ENCODE measurements at places on chromosomes 11 and 22. TPM values are rescaled to one million over a fixed set of nuclear protein-coding genes. Genes with fewer than 3 reads are reported as not detected.

- no peak overlapping the region for H3K4me3 ChIP-seq
- H3K27me3 ChIP-seq, result no peaks in the 10 kb centered on the region
- H3K4me1 ChIP-seq, result no peaks in the 10 kb centered on the region
- H3K27ac ChIP-seq, result no peak overlapping the region
- DNase-seq, result no peak
Measured at GRCh38 chr11:91707652-91708482, 516.8 kb upstream of the FAT3 start.

GRCh38 chr11:67289651-67290479 lies 762 bp downstream of the ANKRD13D start:
- peaks cover 43% of the 10 kb centered on the region for H3K4me1 ChIP-seq
- peaks cover 27% of the 10 kb centered on the region for H3K36me3 ChIP-seq
- peak overlapping the region; percentile 77 for H3K4me3 ChIP-seq
- DNase-seq, result no peak
- H3K27me3 ChIP-seq, result no peaks in the 10 kb centered on the region
- H3K27ac ChIP-seq, result peak overlapping the region; percentile 100

DNA sequence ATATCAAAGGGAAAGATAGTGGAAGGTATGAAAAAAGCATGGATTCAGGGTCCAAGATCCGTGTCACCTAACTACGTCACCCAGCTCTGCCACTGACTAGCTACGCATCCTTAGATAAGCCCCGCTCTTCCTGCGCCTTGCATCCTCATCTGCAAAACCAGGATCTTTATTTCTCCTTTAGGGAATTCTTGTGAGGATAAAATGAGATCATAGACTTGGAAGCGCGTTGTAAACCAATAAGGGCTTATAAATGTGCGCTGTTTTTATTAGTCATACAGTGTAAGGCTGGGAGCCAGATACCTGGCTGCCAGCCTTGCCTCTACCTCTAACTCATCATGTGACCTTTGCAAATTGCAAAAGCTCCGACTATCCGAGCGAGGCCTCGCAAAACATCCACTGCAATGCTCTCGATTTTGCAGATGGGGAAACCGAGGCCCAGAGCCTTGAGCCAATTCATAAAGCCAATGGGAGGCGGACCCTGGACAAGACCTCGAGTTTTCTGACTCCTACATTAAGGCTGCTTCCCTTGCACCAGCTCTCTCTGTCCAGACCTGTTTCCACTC lies 753 bp downstream of the PRPF19 start:
- peaks cover 18% of the 10 kb centered on the region for H3K36me3 ChIP-seq
- DNase-seq, result no peak
- H3K4me3 ChIP-seq, result peak overlapping the region; percentile 89
- H3K27ac ChIP-seq, result peak overlapping the region; percentile 97
- H3K27me3 ChIP-seq, result no peaks in the 10 kb centered on the region
- peaks cover 9% of the 10 kb centered on the region for H3K4me1 ChIP-seq

DNA sequence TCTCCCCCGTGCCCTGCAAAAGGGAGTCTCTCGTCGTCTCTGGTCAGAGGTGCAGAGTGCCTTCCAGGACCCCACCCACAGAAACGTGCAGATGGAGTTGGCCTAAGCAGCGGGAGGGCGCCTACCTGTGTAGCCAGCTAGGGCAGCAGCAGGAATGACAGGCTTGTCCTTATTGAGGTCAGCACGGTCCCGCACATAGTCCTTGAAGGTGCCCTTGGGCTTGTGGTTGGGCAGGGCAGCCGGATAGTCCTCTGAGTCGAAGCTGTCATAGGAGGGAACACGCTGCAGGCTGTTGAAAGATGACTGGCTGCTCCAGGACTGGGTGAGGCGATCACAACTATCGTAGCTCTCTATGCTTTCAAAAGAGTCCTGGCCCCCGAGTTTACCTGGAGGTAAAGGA lies 107.3 kb downstream of the ETS1 start:
- no peak overlapping the region for H3K4me3 ChIP-seq
- H3K27me3 ChIP-seq, result no peaks in the 10 kb centered on the region
- peak overlapping the region; percentile 69 for H3K27ac ChIP-seq
- no peaks in the 10 kb centered on the region for H3K36me3 ChIP-seq
- no peak for DNase-seq

DNA sequence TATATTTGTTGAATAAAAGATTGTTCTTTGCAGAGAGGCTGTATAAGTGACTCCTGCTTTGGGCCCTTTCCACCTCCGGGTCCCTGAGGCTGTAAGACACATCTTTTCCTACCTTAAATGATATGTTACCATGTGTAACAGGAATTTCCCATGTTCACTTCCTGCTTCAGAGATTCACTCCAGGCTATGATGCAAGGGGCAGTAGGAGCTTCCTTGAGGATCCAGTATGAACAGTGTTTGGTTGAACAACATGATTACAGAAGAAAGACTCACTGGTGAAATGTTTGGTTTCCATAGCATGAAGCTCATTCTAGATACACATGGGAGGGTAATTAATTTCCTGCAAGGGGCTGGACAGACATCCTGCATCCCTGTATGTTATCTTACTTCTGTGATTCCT lies 25.6 kb upstream of the ZDHHC13 start:
- no peak for DNase-seq
- no peaks in the 10 kb centered on the region for H3K4me1 ChIP-seq
- no peak overlapping the region for H3K4me3 ChIP-seq
- no peaks in the 10 kb centered on the region for H3K36me3 ChIP-seq

GRCh38 chr11:130051082-130051481 lies 18.6 kb upstream of the APLP2 start:
- H3K4me3 ChIP-seq, result no peak overlapping the region
- DNase-seq, result no peak
- H3K4me1 ChIP-seq, result peaks cover 9% of the 10 kb centered on the region
- no peaks in the 10 kb centered on the region for H3K27me3 ChIP-seq
- no peaks in the 10 kb centered on the region for H3K36me3 ChIP-seq

DNA sequence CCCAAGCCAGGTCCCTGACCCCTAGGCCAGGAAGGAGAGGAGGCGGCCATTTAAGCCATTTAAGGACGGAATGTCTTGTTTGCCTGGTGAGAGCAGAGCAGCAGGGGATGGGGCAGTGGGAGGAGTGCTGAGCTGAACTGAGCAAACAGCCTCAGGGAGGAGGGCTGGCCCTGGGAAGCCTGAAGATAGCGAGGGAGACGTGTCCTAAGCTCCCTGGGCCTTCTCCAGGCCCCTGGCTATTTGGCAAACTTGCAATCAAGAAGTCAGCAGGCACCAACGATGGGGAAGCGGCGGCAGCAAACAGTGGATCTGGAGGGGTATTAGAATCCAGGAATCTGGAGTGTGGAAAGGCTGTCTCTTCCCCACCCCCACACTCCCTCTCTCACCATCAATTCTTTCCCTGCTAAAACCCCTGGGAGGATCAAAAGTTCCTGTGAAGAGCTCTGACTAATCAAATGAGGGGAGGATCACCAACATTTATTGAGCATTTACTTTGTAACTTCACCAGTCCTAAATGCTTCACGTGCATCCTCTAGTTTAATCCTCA lies 8.8 kb downstream of the BCL9L start:
- H3K27me3 ChIP-seq, result no peaks in the 10 kb centered on the region
- H3K4me1 ChIP-seq, result peaks cover 95% of the 10 kb centered on the region
- peak; percentile 55 for DNase-seq
- no peaks in the 10 kb centered on the region for H3K36me3 ChIP-seq
- peak overlapping the region; percentile 33 for H3K4me3 ChIP-seq
- H3K27ac ChIP-seq, result peak overlapping the region; percentile 100

GRCh38 chr11:63906585-63906984 lies 10.4 kb downstream of the RCOR2 start:
- peaks cover 7% of the 10 kb centered on the region for H3K4me1 ChIP-seq
- H3K36me3 ChIP-seq, result peaks cover 39% of the 10 kb centered on the region
- no peak overlapping the region for H3K27ac ChIP-seq
- DNase-seq, result peak; percentile 34
- H3K27me3 ChIP-seq, result no peaks in the 10 kb centered on the region

DNA sequence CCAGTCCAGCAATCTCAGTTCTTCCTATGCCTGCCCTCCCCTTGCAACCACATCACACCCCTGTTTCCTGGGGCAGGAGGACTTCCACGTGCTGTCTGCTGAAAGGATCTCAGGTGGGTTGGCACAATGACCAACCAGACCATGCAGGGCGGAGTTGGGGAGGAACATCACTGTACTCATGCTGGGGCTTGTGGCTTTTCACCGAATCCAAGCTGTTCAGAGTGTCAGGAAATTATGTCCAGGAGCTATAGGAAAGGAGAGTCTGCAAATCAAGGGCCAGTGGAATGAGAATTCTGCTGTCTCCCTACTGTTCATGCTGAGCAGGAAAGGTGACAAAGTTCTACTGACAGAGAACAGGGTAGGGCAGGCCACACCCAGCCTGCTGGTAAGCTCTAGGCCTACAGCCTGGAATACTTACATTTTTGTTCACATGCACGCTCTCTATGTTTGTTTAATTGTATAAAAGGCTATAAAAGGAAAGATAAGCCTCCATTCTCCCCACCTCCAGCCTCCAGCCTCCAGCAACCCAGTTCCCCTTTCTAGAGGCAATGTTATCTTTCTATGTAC lies 1.7 kb upstream of the PLAAT2 start:
- peak; percentile 82 for DNase-seq
- H3K27me3 ChIP-seq, result no peaks in the 10 kb centered on the region
- H3K27ac ChIP-seq, result peak overlapping the region; percentile 89

DNA sequence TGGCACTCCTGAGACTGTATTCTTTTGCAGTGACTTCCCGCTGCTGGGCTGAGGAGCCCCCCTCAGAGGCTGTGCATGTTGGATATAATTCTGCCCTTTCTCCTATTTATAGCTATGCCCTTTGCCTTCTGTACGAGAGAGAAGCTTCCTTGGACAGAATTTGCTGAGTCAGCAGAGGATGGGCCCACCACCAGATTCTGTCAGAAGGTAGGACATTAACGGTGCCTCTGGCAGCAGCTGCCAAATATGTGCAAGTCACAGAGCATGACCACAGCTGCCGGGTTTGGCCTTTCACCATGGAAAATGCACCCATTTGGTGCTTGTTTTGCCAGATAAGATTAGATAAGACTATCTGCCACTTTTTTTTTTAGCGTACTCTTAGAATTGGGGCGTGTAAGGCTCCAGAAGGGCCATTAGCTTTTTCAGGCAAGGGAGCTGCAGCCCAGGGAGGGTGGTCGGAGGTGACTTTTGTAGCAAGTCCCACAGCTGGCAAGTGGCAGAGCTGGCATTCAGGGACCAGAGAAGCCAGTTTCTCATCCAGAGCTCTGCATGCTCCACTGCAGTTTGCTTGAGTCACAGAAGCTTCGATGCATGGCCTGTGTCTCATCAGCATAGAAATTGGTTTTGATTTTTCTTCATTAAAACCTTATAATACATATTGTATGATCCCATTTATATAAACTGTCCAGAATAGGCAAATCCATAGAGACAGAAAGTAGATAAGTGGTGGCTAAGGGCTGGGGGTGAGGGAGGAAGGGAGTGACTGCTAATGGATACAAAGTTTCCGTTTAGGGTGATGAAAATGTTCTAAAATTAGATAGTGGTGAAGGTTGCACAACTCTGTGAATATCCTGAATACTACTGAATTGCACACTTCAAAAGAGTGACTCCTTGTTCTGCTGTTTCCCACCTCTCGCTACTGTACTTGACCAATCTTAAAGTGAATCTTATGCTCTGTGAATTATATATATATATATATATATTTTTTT lies 15.8 kb downstream of the UPB1 start:
- H3K36me3 ChIP-seq, result no peaks in the 10 kb centered on the region
- H3K27me3 ChIP-seq, result no peaks in the 10 kb centered on the region
- peaks cover 29% of the 10 kb centered on the region for H3K4me1 ChIP-seq
- H3K4me3 ChIP-seq, result no peak overlapping the region
- peak overlapping the region; percentile 10 for H3K27ac ChIP-seq

DNA sequence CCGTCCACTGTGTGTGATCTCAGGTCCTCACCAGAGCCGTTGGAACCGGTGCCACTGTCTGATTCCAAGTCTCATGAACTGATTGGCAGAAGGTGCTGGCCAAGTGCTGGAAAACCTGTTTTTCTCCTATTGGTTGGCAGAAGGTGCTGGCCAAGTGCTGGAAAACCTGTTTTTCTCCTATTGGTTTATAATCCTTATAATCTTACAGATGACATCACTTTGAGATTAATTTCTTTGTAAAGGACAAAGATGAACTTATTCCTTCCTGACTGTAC lies 1106.3 kb downstream of the BRD1 start:
- no peaks in the 10 kb centered on the region for H3K27me3 ChIP-seq
- no peaks in the 10 kb centered on the region for H3K4me1 ChIP-seq
- no peak overlapping the region for H3K4me3 ChIP-seq

DNA sequence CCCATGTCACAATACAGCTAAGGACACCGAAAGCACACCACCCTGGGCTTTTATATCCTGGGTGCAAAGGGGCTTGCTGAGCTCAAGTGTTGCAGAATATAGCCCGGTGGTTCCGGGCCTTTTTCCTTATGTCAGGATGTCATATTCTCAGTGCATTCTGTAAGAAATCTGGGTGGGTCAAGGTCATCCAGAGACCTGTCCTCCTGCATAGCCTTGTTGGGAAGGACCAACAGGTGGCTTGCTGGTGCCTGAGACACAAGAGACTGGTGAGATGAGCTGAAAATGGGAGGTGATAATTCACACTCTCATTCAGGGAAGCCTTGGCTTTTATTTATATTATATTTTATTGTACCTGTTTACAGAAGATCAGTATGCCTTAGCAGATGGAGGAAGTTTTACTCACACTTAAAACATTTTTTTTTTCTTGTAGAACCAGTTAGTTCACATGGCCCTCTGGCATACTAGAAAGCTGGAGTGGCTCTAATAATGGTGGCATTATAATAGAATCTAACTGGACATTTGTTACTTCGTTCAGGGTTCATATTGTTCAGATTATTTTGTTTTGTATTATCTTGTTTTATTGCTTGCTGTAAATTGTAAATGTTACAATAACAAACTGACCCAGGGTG lies 14.6 kb upstream of the TMEM123 start:
- H3K36me3 ChIP-seq, result no peaks in the 10 kb centered on the region
- H3K4me1 ChIP-seq, result peaks cover 28% of the 10 kb centered on the region
- H3K27me3 ChIP-seq, result no peaks in the 10 kb centered on the region
- peak overlapping the region; percentile 69 for H3K27ac ChIP-seq
- H3K4me3 ChIP-seq, result no peak overlapping the region
- DNase-seq, result peak; percentile 22

GRCh38 chr11:65554842-65555430 lies 3.2 kb downstream of the LTBP3 start:
- H3K36me3 ChIP-seq, result no peaks in the 10 kb centered on the region
- H3K4me3 ChIP-seq, result no peak overlapping the region
- peaks cover 72% of the 10 kb centered on the region for H3K4me1 ChIP-seq
- no peaks in the 10 kb centered on the region for H3K27me3 ChIP-seq
- H3K27ac ChIP-seq, result no peak overlapping the region
- no peak for DNase-seq

- H3K4me3 ChIP-seq, result no peak overlapping the region
- no peak overlapping the region for H3K27ac ChIP-seq
- no peaks in the 10 kb centered on the region for H3K4me1 ChIP-seq
- no peaks in the 10 kb centered on the region for H3K27me3 ChIP-seq
- no peak for DNase-seq
Measured at GRCh38 chr22:42383287-42383686, 48.9 kb downstream of the NFAM1 start.

The PRRG4 gene
- total RNA-seq, result 22.4 TPM

The CYTH4 gene
- total RNA-seq, result 26.9 TPM

The TNNI2 gene
- 35.9 TPM for total RNA-seq

The F2 gene
- 0.48 TPM for total RNA-seq

The SLC22A6 gene
- not detected for total RNA-seq

The ZNF214 gene
- 0.60 TPM for total RNA-seq

The APOL1 gene
- total RNA-seq, result 2.2 TPM
